NCI-H748 treated with DMSO at 0.1 percent for 48 hours (cell line): ENCODE measurements at places on chromosomes 16 and 17.
A peak's percentile ranks its signal among the peaks of the same experiment; 100 is the strongest.

DNA sequence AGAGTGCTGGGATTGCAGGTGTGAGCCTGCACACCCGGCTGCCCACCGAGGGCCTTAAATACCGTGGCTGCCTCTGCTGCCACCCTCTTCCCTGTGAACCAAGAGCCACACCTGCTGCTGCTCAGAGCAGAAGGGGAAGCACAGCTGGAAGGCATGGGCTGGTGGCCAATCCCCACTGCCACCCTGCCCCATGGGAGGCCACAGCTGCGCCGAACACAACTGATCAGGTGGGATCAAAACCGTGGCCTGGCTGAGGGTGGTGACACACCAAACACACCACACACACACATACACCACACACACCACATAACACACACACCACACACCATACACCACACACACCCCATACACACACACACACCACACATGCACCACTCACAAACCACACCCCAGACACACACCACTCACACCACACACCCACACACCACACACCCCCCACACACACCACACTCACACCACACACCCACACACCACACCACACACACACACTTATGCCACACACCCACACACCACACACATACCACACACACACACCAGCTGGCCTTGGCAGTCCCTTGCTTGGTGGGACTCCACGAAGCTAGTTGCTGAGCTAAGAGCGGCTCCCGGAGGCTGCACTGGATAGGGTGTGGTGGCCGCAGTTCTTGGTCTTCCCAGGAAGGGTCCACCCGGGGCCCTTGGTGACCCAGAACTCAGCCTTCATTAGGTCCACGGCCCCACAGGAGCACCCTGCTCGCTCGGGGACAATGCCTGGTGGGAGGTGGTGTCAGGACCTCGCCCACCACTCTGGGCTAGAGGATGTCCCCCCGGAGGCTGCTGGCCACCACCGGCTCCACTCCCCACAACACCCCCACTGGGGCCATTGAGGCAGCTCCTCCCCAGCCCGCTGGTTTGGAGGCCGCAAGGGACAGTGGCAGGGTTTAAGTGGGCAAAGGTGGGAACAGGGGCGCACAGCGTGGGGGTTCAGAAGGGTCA is 14.9 kb downstream of the CEP131 start:
- DNase-seq, result no peak

GRCh38 chr17:77735566-77736198 is 222.8 kb upstream of the TNRC6C start:
- peak; percentile 57 for DNase-seq

- peak; percentile 83 for DNase-seq
These were observed 5.3 kb upstream of the WDR24 start for GRCh38 chr16:695355-696089.

GRCh38 chr16:26824469-26824868 is 242.3 kb upstream of the C16orf82 start:
- no peak for DNase-seq

DNA sequence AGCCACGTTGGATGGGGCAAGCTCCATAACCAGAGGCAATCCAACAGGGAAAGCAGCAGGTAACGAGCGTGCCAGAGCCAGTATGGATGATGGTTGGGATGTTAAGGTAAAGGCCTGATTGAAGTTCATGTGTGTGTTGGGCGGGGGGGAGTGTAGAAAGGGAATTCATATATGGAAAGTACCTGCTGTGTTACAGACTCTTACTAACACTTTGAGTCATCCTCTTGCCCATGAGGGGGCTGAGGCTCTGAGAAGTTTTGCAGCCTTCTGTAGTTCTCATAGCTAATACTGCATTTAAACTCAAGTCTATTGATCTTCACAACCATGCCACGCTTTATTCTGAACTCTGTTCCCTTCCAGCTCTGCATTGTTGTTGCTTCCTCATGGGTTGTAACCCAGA is 28.5 kb downstream of the SYCE1L start:
- DNase-seq, result no peak
